GM12892 (cell line): ENCODE measurements at places on chromosomes 13 and 19.

DNA sequence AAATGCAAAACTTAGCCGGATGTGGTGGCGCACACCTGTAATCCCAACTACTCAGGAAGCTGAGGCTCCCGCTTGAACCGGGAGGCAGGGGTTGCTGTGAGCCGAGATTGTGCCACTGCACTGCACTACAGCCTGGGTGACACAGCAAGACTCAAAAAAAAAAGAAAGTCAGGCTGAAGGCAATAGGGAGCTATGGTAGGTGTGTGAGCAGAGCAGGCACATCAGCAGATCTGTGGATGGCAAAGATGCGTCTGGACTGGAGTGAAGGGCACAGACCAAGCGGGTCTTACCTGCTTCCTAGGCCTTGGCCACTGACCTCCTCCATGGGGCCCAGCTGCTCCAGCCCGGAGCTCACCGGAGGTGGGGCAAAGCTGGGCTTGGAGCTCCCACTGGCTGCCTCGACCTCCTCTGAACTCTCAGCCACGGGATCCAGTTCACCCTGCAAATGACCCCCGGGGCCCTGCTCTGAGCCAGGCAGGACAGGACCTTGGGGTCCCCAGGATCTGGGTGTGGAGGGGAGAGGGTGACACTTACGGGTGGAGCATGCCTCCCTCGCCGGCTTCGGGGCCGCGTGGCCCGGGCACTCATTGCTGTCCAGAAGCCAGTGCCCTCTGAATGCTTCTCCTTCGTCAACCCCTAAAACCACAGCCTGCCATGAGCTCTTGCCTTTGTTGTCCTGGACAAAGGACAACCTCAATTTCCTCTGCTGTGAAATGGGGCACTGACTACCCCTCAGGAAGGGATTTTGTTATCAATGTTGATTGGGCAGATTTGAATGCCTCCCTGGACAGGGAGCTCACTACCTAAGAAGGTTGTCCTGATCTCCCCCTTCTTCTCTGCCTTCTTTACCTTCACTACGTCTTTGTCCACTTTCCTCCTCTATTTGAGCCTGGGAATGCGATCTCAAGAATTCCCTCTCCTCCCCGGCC lies 569 bp downstream of the USHBP1 start:
- no peak for DNase-seq

DNA sequence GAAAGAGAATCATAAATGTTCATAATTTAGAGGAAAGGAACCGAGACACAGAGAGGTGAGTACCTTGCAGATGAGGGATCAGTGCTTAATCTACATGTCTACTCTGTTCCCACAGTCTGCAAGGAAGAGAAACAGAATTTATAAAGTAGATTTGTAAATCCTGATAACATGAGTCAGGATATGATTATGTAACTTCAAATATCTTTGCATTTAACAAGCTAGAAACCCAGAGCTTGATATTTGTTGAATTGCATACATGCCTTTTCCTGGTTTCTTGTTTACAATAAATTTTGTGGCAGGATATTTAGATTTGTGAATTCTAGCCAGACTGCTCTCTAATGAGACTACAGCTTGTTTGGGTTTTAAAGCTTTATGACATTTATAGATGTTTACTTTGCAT lies 219.2 kb downstream of the ENOX1 start:
- DNase-seq: no peak

- DNase-seq: no peak
Observed at GRCh38 chr13:104823071-104823470, 1712.4 kb downstream of the EFNB2 start.

DNA sequence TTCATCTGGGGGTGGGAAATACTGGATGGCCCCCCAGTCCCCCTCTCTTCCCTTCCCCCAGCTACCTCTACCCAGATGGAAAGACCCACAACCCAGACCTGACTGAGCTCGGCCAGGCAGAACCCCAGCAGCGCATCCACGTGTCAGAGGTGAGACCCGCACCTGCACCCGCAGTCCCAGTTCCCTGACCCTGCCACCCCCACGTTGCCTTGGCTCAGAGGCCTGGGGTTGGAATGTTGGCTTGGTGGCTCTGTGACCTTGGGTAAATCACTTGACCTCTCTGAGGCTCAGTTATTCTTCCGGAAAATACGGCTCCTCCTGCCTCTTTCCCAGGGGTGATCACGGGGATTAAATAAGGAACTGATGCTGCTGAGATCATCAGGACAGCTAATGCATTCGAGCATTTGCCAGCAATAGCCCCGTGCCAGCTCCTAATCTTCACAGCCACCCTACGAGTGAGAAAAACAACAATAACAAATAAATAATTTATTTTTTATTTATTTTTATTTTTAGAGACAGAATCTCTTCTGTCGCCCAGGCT lies 12.3 kb downstream of the CBLC start:
- no peak for DNase-seq
